ENCODE measurements at places on chromosomes 2 and 18.

DNA sequence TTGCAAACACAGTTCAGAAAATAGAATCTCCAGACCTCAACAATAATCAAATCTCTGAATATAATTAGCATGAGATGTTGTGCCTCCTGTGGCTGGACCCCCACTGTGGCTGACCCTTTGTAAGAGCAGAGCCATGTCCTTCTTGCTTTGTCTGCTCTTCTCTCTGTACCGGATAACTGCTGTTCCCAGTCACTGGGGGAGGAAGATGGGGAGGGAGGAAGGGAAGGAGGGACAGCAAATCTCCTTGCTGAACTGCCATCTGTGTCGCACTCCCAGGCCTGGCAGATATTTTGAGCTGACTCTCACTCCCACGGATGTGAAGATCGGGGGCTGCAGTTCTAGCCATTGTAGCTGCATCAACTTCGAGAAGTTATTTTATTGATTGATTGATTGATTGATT lies 319.0 kb upstream of the CXCR4 start:
- H3K27ac ChIP-seq, result no peak overlapping the region
- no peak for DNase-seq
- no peaks in the 10 kb centered on the region for H3K36me3 ChIP-seq
- H3K27me3 ChIP-seq, result peaks cover 2% of the 10 kb centered on the region
- H3K4me3 ChIP-seq, result no peak overlapping the region
- no peaks in the 10 kb centered on the region for H3K4me1 ChIP-seq

- DNase-seq, result peak; percentile 72
- peak overlapping the region; percentile 30 for H3K4me3 ChIP-seq
- H3K4me1 ChIP-seq, result peaks cover 8% of the 10 kb centered on the region
These were observed 101.9 kb downstream of the FOXI3 start for GRCh38 chr2:88350331-88351248.

GRCh38 chr2:218285604-218286003 lies 6.7 kb downstream of the TMBIM1 start:
- H3K36me3 ChIP-seq, result peaks cover 37% of the 10 kb centered on the region
- peaks cover 69% of the 10 kb centered on the region for H3K4me1 ChIP-seq
- no peak for DNase-seq
- H3K27me3 ChIP-seq, result no peaks in the 10 kb centered on the region
- H3K4me3 ChIP-seq, result no peak overlapping the region
- H3K27ac ChIP-seq, result peak overlapping the region; percentile 97

DNA sequence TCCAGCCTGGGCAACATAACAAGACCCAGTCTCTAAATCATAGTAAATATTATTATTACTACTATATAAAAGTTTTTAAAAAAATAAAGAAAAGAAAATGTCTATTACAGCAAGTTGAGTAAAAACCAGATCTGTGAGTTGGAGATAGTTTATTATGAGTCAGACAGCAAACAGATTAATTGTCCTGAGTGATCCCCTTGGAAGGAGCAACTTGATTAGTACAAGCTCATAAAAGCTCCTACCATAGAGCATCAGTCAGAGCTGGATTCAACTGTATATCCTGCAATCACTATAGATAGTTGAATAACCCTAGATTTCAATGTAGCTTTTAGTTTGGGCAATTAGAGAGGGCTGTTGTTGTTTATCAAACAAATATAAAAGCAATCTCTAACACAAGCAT lies 84.1 kb downstream of the TRABD2A start:
- H3K4me3 ChIP-seq, result no peak overlapping the region
- no peaks in the 10 kb centered on the region for H3K36me3 ChIP-seq
- no peaks in the 10 kb centered on the region for H3K4me1 ChIP-seq
- DNase-seq, result no peak
- H3K27me3 ChIP-seq, result no peaks in the 10 kb centered on the region

- no peak overlapping the region for H3K4me3 ChIP-seq
- peak; percentile 48 for DNase-seq
- no peaks in the 10 kb centered on the region for H3K4me1 ChIP-seq
- no peak overlapping the region for H3K27ac ChIP-seq
- peaks cover 11% of the 10 kb centered on the region for H3K36me3 ChIP-seq
These were observed 48.3 kb downstream of the THUMPD2 start for GRCh38 chr2:39730685-39731302.

- H3K27me3 ChIP-seq, result no peaks in the 10 kb centered on the region
- no peak overlapping the region for H3K27ac ChIP-seq
- H3K4me1 ChIP-seq, result no peaks in the 10 kb centered on the region
- no peak overlapping the region for H3K4me3 ChIP-seq
These were observed 81.0 kb downstream of the TAF4B start for GRCh38 chr18:26307161-26307773.

DNA sequence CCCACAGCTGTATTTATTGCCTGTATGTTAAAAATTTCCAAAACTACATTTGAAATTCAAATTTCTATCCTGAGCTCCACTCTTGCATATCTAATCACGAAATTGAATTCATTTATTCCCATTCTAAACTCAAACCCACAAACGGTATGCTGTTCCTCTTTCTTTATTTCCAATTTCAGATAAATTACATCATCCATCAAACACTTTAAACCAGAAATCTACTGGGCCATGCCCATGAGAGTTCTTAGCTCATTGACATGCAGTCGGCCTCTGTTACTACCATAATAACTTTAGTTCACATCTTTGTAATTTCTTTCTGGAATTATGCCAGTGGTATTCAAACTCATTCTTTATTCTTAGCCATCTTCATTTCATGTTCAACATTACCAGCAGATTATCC lies 100.3 kb downstream of the COL3A1 start:
- H3K27ac ChIP-seq, result no peak overlapping the region
- no peak for DNase-seq
- H3K4me3 ChIP-seq, result no peak overlapping the region
- H3K4me1 ChIP-seq, result no peaks in the 10 kb centered on the region
- no peaks in the 10 kb centered on the region for H3K27me3 ChIP-seq
- H3K36me3 ChIP-seq, result no peaks in the 10 kb centered on the region

- no peak overlapping the region for H3K4me3 ChIP-seq
- H3K4me1 ChIP-seq, result no peaks in the 10 kb centered on the region
- no peak overlapping the region for H3K27ac ChIP-seq
- H3K27me3 ChIP-seq, result no peaks in the 10 kb centered on the region
- DNase-seq, result no peak
- H3K36me3 ChIP-seq, result no peaks in the 10 kb centered on the region
These were observed 255.4 kb downstream of the LOXHD1 start for GRCh38 chr18:46401486-46402070.

DNA sequence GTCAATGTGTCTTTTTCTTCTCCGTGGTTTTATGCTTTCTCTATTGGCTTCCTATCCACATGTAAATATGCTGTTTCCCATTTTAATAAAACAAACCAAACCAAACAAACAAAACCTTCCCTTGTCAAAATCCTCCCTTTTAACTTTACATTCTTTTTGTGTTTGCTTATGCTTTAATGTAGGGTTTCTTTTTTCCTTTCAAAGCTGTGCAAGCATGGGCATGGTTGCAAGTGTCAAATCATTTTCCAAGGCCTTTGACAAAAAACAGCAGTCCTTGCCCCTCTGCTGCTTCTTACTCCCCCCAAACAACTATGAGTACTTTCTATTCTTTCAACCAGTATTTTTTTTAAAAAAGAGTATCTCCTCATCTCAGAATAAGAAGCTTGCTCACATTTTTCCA lies 66.0 kb upstream of the ACYP2 start:
- H3K4me3 ChIP-seq, result no peak overlapping the region
- H3K36me3 ChIP-seq, result peaks cover 2% of the 10 kb centered on the region
- DNase-seq, result no peak
- no peaks in the 10 kb centered on the region for H3K27me3 ChIP-seq

- no peak overlapping the region for H3K27ac ChIP-seq
- H3K4me3 ChIP-seq, result no peak overlapping the region
- DNase-seq, result no peak
- H3K4me1 ChIP-seq, result no peaks in the 10 kb centered on the region
- no peaks in the 10 kb centered on the region for H3K27me3 ChIP-seq
These were observed 186.6 kb downstream of the GBX2 start for GRCh38 chr2:235981631-235982030.

DNA sequence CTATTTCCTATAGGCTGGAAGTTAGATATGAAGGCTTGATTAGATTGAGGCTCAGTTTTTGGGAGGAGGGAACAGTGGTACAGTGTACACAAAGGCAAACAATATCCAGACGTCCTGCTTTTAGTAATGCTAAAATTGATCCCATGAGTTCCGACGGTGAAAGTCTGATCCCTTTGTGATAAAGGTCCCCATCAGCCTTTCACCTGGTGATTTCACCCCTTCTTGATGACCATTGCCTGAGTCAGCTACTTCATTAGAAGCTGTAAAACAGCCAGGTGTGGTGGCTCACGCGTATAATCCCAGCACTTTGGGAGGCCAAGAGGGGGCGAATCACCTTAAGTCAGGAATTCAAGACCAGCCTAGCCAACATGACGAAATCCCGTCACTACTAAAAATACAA lies 29.7 kb downstream of the TWSG1 start:
- H3K4me3 ChIP-seq, result no peak overlapping the region
- peaks cover 2% of the 10 kb centered on the region for H3K36me3 ChIP-seq
- no peaks in the 10 kb centered on the region for H3K4me1 ChIP-seq
- DNase-seq, result no peak
- no peak overlapping the region for H3K27ac ChIP-seq
- H3K27me3 ChIP-seq, result no peaks in the 10 kb centered on the region

DNA sequence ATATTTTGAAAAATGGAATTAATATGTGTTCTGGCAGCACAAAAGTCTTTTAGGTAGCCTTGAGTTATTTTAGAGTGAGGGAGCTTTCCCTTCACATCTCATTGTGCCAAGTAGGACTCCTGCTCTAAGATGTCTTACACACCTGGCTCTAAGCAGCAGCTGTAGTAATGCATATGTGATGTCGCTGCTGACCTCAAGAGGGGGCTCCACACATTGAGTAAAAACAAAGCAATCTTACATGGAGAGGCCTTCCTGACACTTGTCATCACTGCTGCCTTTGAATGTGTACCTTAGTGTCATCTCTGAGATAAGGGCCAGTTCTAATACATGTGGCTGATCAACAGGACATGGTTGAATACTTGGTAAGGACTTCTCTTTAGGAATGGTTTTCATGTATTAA lies 75.8 kb downstream of the ACTR3 start:
- H3K4me1 ChIP-seq, result no peaks in the 10 kb centered on the region
- DNase-seq, result peak; percentile 65
- no peaks in the 10 kb centered on the region for H3K27me3 ChIP-seq
- peak overlapping the region; percentile 29 for H3K27ac ChIP-seq

DNA sequence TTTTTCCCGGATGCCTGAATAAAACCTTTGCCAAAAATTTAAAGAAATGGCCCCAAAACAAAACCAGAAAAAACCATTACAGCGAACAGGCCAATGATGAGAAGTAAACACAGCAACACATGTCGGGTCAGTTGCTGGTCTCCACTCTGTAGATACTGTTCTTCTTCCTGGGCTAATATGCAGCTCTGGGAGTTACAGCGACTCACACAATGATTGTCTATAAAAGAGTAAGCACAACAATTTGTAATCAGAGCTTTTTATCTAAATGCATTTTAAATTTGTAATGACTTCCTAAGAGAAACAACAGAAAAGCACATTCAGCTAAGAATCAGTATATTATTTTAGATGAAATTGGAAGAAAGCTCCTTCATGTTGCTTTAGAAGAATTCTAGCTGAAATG lies 40.3 kb downstream of the GPR155 start:
- H3K27me3 ChIP-seq, result no peaks in the 10 kb centered on the region
- no peaks in the 10 kb centered on the region for H3K36me3 ChIP-seq
- H3K4me3 ChIP-seq, result no peak overlapping the region
- peaks cover 14% of the 10 kb centered on the region for H3K4me1 ChIP-seq

DNA sequence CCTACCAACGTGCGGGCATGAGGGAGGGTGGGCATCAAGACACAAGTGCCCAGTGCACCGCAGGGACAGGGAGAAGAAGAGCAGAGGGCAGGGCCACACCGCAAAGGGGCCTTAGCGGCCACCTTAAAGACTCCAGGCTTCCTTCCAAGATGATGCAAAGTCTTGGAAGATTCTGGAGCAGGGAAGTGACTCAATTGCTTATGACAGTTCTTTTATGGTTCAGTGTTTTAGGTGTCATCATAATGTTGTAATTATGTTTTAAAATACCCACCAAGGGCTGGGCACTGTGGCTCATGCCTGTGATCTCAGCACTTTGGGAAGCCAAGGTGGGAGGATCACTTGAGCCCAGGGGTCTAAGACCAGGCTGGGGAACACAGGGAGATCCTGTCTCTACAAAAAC lies 44.5 kb upstream of the SEMA4C start:
- no peak overlapping the region for H3K27ac ChIP-seq
- no peaks in the 10 kb centered on the region for H3K27me3 ChIP-seq
- no peaks in the 10 kb centered on the region for H3K36me3 ChIP-seq
- H3K4me3 ChIP-seq, result no peak overlapping the region
- DNase-seq, result no peak
- H3K4me1 ChIP-seq, result peaks cover 21% of the 10 kb centered on the region

DNA sequence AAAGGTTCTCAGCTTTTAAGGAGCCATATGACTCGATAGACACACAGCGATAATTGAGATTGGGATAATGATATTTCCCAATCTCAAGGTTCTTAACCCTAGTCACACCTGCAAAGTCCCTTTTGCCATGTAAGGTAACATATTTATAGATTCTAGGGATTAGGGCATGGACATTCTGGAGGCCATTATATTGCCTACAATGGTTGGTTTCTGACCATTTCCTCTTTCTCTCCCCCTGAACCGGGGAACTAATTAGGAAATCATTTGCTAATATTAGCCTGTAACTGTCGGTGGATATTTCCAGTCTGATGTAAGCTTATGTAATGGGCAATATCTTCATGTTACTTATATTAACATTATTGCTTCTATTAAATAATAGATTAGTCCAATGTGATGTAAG lies 40.8 kb upstream of the ARHGAP15 start:
- no peak for DNase-seq
- H3K4me1 ChIP-seq, result peaks cover 3% of the 10 kb centered on the region
- no peak overlapping the region for H3K27ac ChIP-seq
- no peak overlapping the region for H3K4me3 ChIP-seq

DNA sequence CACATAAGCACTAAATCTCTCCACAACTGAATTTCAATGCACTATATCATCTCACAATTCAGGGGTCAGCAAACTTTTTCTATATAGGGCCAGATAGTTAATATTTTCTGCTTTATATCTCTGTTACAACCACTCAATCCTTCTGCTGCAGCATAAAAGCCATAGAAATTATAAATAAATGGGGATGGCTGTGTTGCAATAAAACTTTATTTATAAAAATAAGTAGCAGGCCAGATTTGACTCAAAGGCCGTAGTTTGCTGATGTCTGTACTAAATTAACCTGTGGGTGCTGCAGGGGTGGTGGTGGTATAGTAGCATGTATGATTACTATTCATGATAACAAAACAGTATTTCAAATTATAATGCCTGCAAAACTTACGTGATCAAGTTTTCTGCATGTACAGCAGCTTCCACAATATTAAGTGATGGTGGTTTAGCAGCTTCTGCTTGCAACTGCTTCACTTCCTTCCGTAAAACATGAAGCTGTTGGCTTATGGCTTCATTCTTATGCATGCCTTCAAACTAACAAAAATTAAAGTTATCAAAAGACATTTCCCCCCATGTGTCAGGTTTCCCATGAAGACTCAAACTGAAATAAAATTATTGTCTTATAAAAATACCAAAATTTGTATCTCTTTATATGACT lies 64.1 kb downstream of the SIGLEC15 start:
- no peak overlapping the region for H3K27ac ChIP-seq
- DNase-seq, result no peak
- no peak overlapping the region for H3K4me3 ChIP-seq
- H3K36me3 ChIP-seq, result peaks cover 43% of the 10 kb centered on the region

- H3K27ac ChIP-seq, result no peak overlapping the region
- no peak overlapping the region for H3K4me3 ChIP-seq
- no peaks in the 10 kb centered on the region for H3K4me1 ChIP-seq
- H3K36me3 ChIP-seq, result no peaks in the 10 kb centered on the region
- H3K27me3 ChIP-seq, result no peaks in the 10 kb centered on the region
These were observed 161.0 kb upstream of the TMEM200C start for GRCh38 chr18:6056171-6056910.

Data from B cell (primary cell).